Posterior vena cava (tissue), 2 donors: ENCODE measurements at places on chromosomes 7 and 10. TPM values are rescaled to one million over a fixed set of nuclear protein-coding genes. Genes with fewer than 3 reads are reported as not detected.
A peak's percentile ranks its signal among the peaks of the same experiment; 100 is the strongest.

DNA sequence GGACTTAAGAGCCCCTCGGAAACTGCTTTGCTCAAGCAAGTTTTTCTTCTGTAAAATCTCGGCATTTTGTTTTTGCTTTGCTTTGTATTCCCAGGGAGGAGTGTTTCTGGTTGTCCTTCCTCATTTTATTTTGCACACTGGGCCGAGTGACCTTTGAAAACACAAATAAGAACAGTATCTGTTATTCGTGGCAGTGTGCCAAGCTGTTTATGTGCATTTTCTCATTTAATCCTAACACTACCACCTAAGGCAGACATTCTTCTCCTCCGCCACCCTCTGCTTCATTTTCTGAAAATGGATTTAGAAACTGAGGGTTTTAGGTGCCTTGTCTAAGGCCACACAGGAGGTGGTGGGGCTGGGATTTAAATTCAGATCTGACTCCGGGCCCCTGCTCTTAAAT is 218.5 kb downstream of the TCF7L2 start:
- DNase-seq: no peak

CTTNBP2 gene
- 9.1 TPM for total RNA-seq

DNA sequence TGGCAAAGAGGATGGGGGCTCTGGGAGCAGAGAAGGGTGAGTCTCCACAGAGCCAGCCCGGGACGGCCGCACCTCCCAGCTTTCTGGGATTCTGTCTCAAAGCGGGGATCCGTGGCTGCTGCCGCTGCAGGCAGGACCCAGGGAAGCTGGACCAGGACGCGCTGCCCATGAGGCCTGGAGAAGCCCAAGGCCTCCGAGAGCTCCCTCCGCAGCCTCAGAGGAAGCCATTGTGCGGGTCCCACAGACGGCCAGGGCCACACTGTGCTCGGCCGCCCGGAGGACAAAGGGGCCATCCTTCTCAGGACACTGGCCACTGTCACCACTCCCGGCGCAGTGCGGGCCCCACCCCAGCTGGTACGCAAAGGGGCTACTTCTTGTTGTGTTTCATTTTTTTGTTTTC is 79.3 kb upstream of the PDGFA start:
- DNase-seq: no peak

- DNase-seq: no peak
Measured at GRCh38 chr7:25595996-25596395, 367.7 kb upstream of the NPVF start.

DNA sequence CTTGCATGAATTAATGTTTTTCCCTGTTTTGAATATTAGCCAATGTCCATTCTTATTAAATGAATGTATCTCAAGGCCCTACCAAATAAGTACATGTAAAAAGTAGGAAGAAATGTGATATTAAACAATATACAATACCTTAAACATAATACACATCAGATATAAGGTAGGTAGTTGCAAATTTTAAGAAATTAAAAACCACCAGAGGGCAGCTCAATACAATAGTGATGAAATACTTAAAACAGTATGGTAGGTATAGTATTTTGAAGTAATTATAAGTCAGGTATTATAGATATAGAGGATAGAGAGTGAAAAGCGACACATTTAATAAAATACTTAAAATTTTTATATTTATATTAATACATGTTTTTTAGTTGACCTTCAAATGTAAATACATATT is 43.6 kb upstream of the CDK14 start:
- no peak for DNase-seq

RBAK gene
- 12.6 TPM for total RNA-seq

GRCh38 chr10:11437391-11438142 is 173.9 kb downstream of the USP6NL start:
- no peak for DNase-seq

DNA sequence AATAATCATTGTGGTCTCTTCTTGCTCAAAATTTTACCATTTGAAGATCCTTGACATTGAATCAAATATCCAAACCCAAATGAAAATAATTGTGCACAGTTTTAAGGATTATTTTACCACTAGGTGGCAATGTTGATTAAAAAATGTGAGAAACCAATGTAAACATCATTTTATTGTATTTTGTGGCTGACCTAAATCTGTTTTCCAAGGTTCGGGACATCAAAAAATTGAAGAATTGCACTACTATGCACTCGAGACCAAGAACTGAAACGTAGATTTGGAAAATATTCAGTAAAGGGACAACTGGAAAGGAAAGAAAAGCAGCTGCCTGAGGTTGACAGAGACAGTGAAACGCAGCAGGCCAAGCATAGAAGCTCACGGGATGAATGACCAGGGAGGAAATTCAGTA is 259.3 kb downstream of the SNX13 start:
- no peak for DNase-seq

GRCh38 chr10:85609509-85609908 is 757.1 kb downstream of the GRID1 start:
- DNase-seq: no peak

GRCh38 chr7:2802101-2802500 is 42.0 kb downstream of the GNA12 start:
- no peak for DNase-seq

DNA sequence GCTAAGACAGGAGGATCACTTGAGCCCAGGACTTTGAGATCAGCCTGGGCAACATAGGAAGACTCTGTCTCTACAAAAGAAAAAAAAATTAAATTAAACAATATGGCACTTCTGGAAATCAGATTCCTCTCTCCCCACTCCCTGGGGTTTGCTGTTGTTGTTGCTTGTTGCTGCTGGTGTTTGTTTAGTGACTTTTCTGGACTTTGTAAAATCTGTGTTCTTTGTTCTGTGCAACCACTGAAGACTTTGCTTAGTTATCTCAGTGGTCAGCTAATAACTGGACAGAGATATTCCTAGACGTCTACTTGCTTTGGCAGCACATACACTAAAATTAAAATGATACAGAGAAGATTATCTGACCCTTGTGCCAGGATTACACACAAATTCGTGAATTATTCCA is 10.3 kb upstream of the WIPI2 start:
- DNase-seq: no peak

DNA sequence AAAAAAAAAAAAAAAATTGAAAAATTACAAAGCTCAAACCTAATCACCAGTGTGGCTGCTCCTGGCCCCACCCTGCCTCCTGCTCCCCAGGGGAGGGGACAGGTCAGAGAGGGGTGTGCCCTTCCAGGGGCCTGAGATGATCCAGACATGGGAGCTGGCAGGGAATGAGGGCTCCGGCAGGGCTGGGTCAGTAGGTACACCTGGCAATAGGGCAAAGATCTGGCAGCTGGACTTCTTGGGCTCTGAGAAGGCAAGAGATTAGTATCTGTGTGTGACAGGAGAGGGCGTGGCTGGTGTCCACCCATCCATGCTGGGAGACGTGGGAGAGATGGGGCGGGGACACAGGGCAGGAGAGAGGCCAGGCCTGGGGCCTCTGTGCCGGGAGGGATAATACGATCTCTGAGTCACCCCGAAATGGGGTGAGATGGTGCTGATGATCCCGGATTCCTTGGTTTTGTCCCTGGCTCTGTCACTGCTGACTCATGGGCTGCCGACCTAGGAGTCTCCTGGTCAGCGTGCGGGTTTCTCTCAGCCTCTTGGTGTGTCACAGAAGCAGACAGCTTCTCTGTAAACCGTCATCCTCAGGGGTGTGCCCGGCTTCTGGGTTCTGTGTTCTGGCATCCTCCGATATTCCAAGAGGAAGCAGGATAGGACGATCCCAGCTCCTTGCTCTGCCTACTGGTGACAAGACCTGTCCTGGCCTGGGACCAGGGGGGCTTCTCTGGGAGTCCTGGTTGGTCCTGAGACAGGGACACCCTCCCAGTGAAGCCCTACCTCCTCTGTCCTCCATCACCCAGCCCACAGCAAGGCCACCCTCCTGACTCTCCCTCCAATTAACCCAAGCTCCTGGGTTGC is 8.2 kb upstream of the CLDN4 start:
- DNase-seq: peak; percentile 91

FZD8 gene
- total RNA-seq: 9.5 TPM

GRCh38 chr10:123140164-123140982 is 4.6 kb downstream of the HMX3 start:
- DNase-seq: no peak

DNA sequence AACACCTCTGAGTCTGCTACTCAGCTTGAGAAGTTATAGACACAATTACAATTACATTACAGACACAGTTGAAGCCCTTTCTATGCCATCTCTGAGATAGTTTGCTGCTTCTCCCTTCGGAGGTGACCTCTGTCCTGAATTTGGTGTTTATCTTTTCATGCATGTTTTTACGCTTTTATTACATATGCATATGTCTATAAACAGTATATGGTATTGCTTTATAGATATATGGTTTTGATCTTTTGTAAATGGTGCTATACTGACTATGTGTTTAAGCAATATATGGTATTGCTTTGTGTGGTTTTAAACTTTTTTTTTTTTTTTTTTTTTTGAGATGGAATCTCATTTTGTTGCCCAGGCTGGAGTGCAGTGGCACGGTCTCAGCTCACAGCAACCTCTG is 48.4 kb downstream of the HK1 start:
- no peak for DNase-seq

- DNase-seq: no peak
Measured at GRCh38 chr10:18949391-18949790, 99.2 kb upstream of the MALRD1 start.

NUTM2E gene
- total RNA-seq: not detected

GRCh38 chr10:62454687-62455397 is 80.7 kb downstream of the ZNF365 start:
- no peak for DNase-seq

CALN1 gene
- total RNA-seq: 0.05 TPM

GRCh38 chr10:78901694-78902093 is 167.1 kb upstream of the ZMIZ1 start:
- DNase-seq: no peak

- DNase-seq: no peak
Measured at GRCh38 chr10:88840104-88840503, 11.5 kb downstream of the ANKRD22 start.

GRCh38 chr10:119306514-119306951 is 99.2 kb downstream of the GRK5 start:
- no peak for DNase-seq

CLRN3 gene
- not detected for total RNA-seq

GRCh38 chr7:35280902-35281301 is 27.0 kb upstream of the TBX20 start:
- DNase-seq: no peak
